ENCODE measurements at places on chromosomes 11 and 22. TPM values are rescaled to one million over a fixed set of nuclear protein-coding genes. Genes with fewer than 3 reads are reported as not detected.

DNA sequence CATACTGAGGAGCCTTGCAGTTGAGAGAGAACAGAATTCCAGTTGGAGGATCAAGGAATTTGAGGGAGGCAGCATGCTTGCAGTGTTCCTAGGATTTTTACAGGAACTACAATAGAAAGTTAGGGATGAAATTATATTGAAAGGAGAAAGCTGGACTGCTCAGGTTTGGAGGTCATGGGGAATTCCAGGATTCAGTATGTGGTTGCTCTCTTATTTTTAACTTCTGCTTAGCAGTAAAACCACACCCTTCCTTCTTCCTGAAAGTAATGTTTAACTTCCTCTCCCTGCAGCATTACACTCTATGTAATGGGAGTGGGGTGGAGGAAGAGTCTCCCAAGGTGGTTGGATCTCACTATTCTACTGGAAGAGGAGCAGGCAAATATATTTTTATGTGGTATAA lies 31.3 kb downstream of the CTNND1 start:
- H3K27me3 ChIP-seq = no peaks in the 10 kb centered on the region
- H3K36me3 ChIP-seq = peaks cover 57% of the 10 kb centered on the region
- peaks cover 59% of the 10 kb centered on the region for H3K4me1 ChIP-seq
- no peak overlapping the region for H3K27ac ChIP-seq

DNA sequence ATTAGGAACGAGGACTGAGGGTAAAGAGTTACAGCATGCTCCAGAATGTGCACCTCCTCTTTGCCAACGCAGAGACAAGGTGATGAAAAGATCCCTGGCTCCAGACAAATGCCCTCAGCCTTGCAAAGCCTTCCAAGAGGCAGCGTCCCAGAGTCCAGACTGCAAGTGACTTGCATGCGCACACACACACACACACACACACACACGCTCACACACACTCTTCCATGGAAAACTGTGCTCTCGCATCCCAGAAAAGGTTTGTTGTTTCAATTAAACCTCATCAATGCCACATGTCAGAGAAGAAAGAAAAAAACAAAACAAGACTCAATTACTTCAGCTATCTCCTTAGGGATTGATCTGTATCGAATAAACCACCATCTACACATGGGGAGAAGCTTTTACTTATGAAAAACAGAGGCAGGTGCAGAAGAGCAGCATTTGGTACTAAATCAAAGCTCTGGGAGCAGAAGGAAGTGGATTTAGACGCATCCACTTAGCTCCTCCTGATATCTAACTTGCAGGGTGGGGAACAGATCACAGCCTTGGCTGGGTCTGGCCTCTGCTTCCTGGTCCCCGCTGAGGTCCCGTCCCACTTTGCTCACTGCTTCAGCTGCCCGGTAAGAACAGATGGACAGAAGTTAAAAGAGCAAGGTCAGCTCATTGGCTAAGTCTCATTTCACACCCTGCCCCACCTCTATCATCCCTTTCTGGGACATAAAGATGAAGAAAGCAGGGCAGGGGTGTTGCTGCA lies 249.8 kb upstream of the BLID start:
- peaks cover 18% of the 10 kb centered on the region for H3K4me1 ChIP-seq
- H3K36me3 ChIP-seq = no peaks in the 10 kb centered on the region
- H3K27ac ChIP-seq = no peak overlapping the region
- no peak for DNase-seq
- H3K27me3 ChIP-seq = no peaks in the 10 kb centered on the region

GRCh38 chr11:61588728-61589191 lies 7.9 kb upstream of the SYT7 start:
- H3K27ac ChIP-seq = no peak overlapping the region
- DNase-seq = no peak
- H3K27me3 ChIP-seq = peaks cover 36% of the 10 kb centered on the region
- peaks cover 38% of the 10 kb centered on the region for H3K4me1 ChIP-seq
- H3K4me3 ChIP-seq = no peak overlapping the region

DNA sequence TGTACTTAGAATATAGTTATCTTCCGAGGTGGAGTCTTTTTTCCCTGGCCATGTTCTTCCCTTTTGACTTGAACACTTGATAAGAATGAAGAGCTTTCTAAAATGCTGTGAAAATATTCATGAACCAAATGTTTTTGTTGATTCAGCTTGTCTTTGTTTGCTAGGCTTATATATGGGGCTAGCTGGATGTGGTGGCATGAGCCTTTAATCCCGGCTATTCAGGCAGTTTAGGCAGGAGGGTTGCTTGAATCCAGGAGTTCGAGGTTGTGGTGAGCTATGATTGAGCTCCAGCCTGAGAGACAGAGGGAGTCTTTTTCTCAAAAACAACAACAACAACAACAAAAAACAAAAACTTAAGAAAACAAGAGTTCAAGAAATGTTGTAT lies 23.1 kb downstream of the CBL start:
- no peaks in the 10 kb centered on the region for H3K27me3 ChIP-seq
- no peaks in the 10 kb centered on the region for H3K4me1 ChIP-seq
- no peak overlapping the region for H3K27ac ChIP-seq
- no peak for DNase-seq
- no peaks in the 10 kb centered on the region for H3K36me3 ChIP-seq

DNA sequence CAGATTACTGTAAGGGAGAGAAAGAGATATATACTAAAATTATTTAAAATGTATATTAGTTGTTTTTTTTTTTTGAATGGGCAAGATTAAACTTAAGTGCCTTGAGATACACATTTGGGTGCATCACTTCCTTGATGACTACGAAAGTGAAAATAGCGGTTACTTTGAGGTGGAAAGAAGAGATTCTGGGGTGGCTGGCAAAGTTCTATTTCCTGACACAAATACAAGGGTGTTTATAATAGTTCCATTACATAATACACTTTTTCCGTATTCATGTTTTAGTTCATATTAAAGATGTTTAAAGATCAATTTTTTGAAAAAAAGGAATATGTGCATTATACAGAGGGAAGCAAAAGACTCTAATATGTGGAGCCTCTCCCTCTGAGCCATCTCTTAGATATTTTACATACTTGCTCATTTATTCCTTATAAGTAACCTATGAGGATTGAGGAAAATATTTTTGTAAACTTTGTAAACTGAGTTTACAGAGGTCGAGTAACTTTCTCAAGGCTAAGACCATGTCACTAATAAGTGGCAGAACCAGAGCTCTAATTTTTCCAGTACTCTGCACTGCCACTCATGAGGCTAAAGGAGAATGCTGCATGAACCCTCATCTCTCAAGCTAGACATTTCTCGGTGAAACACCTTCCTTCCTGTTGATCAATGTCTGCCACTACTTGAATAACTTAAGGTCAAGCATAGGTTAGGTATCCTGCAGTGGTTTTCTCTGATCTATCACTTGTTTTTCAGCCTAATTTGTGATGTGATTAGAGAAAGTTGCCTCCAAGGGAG lies 58.6 kb downstream of the DDIAS start:
- H3K27ac ChIP-seq = no peak overlapping the region
- no peak for DNase-seq
- peaks cover 16% of the 10 kb centered on the region for H3K4me1 ChIP-seq
- H3K36me3 ChIP-seq = no peaks in the 10 kb centered on the region

DNA sequence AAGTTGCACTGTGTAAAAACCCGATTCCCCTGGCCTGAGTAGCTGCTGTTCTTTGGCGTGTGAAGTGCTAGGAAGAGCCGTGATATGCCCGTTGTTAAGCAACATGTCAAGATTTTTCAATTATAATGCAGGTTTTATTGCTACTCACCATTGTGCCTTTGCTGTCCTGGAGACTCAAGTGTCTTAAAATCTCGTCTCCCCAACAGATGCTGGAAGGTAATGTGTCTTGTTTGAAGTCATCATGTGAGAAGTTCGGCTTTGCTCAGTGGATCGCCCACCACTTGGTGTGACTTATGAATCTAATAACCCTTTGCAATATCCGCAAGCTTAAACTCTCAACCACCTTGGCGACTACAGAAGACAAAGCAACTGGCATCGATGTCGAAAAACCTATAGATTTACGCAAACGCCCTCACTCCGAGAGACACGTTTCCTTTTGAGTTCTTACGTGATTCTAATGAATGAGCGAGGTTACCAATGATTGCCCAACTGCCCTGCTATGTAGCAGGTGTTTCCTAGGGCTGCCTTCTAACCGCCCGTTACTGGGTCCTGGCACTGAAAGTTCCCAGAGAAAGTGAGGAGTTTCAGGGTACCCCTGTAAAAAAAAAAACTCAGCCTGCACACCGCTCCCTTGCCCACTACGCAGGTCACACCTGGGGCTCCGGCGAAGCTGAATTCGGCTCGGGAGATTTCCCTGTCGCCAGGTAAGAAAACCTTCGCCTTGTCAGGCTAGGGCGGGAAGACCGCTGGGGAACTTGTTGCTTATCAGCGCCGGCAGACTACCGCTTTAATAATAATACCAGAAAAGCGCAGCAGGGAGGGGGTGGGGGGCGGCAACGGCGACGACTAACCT lies 21.2 kb upstream of the BDNF start:
- no peak for DNase-seq
- 0 out of 2 replicates have a peak, but pooled peaks cover 1% of the 10 kb centered on the region for H3K27me3 ChIP-seq
- H3K4me1 ChIP-seq = no peaks in the 10 kb centered on the region
- no peak overlapping the region for H3K27ac ChIP-seq
- H3K36me3 ChIP-seq = no peaks in the 10 kb centered on the region

DNA sequence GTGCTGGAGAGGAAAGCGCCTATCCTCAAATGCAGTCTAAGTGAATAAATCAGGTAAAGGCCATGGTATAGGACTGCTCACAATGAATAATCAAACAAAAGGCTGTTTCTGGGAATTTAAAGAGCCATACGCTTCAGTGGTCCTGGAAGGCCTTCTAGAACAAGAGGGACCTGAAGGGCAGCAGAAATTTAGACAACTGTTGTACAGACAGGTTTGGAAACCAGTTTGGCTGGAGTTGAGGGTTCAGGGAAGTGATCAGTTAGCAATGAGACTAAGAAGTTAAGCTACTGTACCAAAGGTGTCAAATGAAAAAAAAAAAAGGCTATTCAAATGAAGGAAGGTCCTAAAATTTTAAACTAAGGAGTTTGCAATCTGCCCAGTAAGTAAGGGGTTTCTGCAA lies 56.6 kb upstream of the SCUBE2 start:
- H3K27me3 ChIP-seq = no peaks in the 10 kb centered on the region
- H3K4me1 ChIP-seq = no peaks in the 10 kb centered on the region
- peaks cover 45% of the 10 kb centered on the region for H3K36me3 ChIP-seq
- H3K4me3 ChIP-seq = no peak overlapping the region
- H3K27ac ChIP-seq = no peak overlapping the region

- no peak overlapping the region for H3K4me3 ChIP-seq
- H3K4me1 ChIP-seq = no peaks in the 10 kb centered on the region
- no peaks in the 10 kb centered on the region for H3K27me3 ChIP-seq
- H3K27ac ChIP-seq = no peak overlapping the region
- no peaks in the 10 kb centered on the region for H3K36me3 ChIP-seq
Measured at GRCh38 chr11:57834852-57835251, 73.2 kb downstream of the CTNND1 start.

- H3K27me3 ChIP-seq = no peaks in the 10 kb centered on the region
- 0 out of 3 replicates have a peak, but pooled peaks cover 3% of the 10 kb centered on the region for H3K36me3 ChIP-seq
- H3K27ac ChIP-seq = no peak overlapping the region
- H3K4me1 ChIP-seq = no peaks in the 10 kb centered on the region
- no peak for DNase-seq
- H3K4me3 ChIP-seq = no peak overlapping the region
Measured at GRCh38 chr11:44145011-44145775, 49.7 kb downstream of the EXT2 start.

GRCh38 chr22:45889539-45890350 lies 87.2 kb downstream of the WNT7B start:
- H3K27me3 ChIP-seq = peaks cover 10% of the 10 kb centered on the region
- H3K4me1 ChIP-seq = no peaks in the 10 kb centered on the region
- H3K27ac ChIP-seq = no peak overlapping the region

GRCh38 chr11:63779039-63779438 lies 10.5 kb upstream of the ZFTA start:
- H3K27ac ChIP-seq = no peak overlapping the region
- DNase-seq = no peak
- no peaks in the 10 kb centered on the region for H3K27me3 ChIP-seq
- H3K4me1 ChIP-seq = peaks cover 9% of the 10 kb centered on the region

DNA sequence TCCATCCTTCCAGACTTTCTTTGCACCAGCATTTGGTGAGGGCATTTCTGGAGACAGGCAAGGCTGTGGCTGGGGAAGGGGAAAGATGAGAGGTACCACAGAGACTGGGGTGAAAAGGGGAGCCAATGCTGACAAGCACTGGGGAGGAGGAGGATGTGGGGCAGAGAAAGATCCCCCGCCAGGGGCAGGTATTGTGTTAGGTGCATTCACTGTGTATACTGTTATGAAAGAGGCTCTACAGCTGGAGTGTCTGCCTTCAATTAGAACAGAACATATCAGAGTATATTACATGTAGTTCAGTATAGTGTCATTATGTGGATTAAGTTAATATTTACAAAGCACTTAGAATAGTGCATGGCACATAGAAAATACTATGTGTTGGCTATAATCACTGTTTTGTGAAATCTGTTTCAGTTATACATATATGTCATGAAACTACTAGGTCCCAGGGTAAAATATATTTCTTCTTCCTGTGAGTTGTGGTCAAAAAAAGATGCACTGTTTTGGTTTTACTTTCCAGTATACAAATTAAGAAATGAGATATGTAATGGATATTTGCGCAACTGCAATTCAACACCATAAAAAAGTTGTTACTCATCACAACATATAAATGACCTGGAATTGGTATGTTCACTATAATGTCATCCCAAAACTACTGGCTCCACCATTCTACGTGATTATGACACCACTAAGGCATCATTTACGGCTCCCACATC lies 8.4 kb downstream of the MSANTD2 start:
- no peak for DNase-seq
- no peak overlapping the region for H3K27ac ChIP-seq
- no peaks in the 10 kb centered on the region for H3K36me3 ChIP-seq
- peaks cover 18% of the 10 kb centered on the region for H3K4me1 ChIP-seq
- H3K27me3 ChIP-seq = no peaks in the 10 kb centered on the region

GRCh38 chr11:118374729-118375128 lies 15.3 kb downstream of the UBE4A start:
- DNase-seq = no peak
- H3K27ac ChIP-seq = no peak overlapping the region
- no peaks in the 10 kb centered on the region for H3K4me1 ChIP-seq
- H3K4me3 ChIP-seq = no peak overlapping the region
- no peaks in the 10 kb centered on the region for H3K27me3 ChIP-seq

DNA sequence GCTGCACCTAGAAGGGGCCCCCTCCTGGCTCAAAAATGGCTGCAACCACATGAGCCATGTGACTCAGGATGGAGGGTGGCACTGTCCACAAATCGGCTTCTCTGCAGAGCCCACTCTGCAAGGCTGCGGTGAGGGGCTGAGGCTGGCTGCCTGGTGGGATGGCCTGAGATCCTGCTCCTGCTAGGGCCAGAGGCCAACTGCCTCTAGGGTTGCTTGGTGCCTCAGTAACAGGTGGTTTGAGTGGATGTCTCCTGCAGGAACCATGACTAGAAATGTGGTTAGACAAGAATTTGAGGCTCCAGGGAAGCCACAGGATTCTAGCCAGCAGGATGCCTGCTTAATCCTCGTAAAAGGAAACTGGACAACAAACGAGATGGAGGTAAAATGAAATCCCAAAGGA lies 17.1 kb downstream of the PATZ1 start:
- peaks cover 92% of the 10 kb centered on the region for H3K36me3 ChIP-seq
- H3K4me3 ChIP-seq = no peak overlapping the region
- no peak overlapping the region for H3K27ac ChIP-seq
- H3K27me3 ChIP-seq = no peaks in the 10 kb centered on the region
- H3K4me1 ChIP-seq = no peaks in the 10 kb centered on the region

The CARD18 gene
- total RNA-seq = not detected

The KREMEN1 gene
- 10.2 TPM for total RNA-seq

Data from HepG2 (cell line).